ENCODE measurements at places on chromosomes 4 and X. TPM values are rescaled to one million over a fixed set of nuclear protein-coding genes. Genes with fewer than 3 reads are reported as not detected.

GRCh38 chr4:109302361-109303139 lies at the start of gene COL25A1:
COL25A1 (minus strand) TSS chr4:109302658.
- DNase-seq: peak; percentile 3

DNA sequence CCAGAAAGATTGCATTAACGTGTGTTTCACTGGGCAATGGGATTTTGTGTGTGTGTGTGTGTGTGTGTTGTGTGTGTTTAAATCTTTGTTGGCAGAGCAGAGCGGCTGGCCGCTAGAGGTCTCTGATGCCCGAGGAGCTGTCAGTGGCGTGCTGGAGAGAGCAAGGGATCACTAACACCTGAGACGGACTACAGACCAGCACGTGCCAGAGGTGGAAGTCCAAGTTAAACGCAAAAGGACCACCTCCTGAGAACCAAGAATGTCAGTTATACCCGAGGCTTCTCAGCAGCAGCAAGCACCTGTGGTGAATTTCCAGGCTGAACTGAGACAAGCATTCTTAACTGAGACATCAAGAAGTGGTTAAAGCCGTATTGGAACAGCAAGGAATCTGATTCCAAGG lies 9.0 kb upstream of the SLC25A14 start:
- DNase-seq: peak; percentile 3

The GPR50 gene
- total RNA-seq: not detected

The TBC1D9 gene
- total RNA-seq: 0.30 TPM

The SLITRK2 gene
- total RNA-seq: not detected

The ARHGAP6 gene
- total RNA-seq: 1.8 TPM

GRCh38 chr4:113821856-113822255 lies 60.3 kb upstream of the CAMK2D start:
- no peak for DNase-seq

- no peak for DNase-seq
Observed at GRCh38 chr4:52551487-52551886, 107.6 kb downstream of the USP46 start.

GRCh38 chr4:7218686-7219085 lies 26.3 kb downstream of the SORCS2 start:
- DNase-seq: no peak

DNA sequence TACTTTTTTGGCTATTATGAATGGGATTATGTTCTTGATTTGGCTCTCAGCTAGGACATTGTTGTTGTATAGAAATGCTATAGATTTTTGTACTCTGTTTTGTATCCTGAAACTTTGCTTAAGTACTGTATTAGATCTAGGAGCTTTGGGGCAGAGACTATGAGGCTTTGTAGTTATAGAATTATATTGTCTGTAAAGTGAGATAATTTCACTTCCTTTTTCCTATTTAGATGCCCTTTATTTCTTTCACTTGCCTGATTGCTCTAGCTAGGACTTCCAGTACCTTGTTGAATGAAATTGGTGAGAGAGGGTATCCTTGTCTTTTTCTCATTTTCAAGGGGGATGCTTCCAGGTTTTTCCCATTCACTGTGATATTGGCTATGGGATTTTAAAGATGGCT lies 28.1 kb downstream of the ADAM29 start:
- DNase-seq: no peak

DNA sequence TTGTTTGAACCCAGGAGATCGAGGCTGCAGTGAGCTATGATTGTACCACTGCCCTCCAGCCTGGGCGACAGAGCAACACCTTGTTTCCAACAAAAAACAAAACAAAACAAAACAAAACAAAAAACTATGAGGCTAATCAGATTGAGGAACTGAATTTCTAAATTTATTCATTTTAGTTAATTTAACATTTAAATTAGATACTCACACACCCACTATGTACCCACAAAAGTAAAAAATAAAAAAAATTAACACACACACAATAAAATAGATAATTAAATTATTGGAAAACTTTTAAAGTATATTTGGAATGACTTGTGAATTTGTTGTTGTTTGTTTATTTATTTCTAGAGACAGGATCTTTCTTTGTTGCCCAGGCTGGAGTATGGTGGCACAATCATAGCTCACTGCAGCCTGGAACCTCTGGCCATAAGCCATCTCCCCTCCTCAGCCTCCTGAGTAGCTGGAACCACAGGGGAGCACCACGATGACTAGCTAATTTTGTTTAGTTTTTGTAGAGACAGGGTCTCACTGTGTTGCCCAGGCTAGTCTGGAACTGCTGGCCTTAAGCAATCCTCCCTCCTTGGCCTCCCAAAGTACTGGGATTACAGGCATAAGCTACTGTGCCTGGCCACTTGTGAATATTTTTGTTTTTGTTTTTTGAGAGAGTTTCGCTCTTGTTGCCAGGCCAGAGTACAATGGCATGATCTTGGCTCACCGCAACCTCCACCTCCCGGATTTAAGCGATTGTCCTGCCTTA lies 9.8 kb upstream of the ZNF157 start:
- no peak for DNase-seq

DNA sequence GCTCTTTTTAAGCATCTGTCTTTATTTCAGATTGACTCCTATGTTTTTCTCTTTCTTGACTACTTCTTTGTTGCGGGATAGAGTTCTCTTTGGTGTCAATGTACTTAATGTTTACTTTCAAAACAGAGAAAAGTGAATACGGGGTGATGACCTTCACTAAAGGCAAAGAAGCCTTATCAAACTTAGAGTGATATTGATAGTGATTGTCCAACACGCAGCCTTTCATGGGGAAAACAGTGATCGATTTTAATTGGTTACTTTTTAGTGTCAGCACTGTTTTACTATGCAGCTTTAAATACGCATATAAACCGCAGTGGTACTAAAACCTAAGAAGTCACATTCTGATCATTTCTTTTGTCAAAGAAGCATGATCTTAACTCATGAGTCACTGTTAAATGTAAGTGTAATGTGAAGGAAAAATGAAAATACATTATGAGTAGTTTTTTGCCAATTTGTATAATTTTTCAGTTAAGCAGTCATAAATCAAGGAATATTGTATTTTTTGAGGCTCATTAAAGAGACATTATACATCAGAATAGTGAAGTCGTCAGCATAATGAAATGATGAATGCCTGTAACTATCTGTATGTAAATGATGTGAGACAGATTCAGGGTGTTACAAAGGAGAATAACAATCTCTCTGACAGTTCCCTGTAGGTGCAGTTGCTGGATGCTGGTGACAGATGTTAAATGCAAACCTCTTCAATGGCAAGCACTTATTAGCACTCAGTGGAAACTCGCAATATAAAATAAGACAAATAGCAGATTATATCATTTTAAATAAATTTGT lies 2082.8 kb upstream of the TENM3 start:
- no peak for DNase-seq

The F8A3 gene
- 4.8 TPM for total RNA-seq

- DNase-seq: no peak
Observed at GRCh38 chr4:74018116-74018515, 19.6 kb upstream of the CXCL5 start.

GRCh38 chr4:8737075-8737474 lies 134.6 kb downstream of the HMX1 start:
- no peak for DNase-seq

All from CD4-positive, CD25-positive, alpha-beta regulatory T cell (primary cell).